ENCODE measurements at places on chromosomes 3 and 15.

DNA sequence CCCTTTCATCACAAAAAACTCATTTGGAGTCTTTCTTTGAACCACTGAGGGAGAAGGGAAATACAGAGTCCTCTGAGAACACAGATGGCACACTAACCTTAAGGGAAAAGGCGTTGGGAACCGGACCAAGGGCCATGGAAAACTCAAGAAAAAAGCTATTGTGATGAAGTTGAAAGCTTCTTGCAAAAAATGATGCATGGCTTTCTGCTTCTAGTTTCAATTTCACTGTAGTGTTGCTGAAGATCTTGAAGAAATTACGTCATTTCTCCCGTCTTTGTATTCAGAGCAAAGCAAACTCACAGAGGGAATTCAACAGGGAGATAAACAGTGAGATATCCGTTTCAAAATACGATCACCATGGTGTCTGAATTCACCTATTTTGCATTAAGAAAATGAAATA, 642.3 kb upstream of the ADAMTS9 start:
- DNase-seq: no peak

DNA sequence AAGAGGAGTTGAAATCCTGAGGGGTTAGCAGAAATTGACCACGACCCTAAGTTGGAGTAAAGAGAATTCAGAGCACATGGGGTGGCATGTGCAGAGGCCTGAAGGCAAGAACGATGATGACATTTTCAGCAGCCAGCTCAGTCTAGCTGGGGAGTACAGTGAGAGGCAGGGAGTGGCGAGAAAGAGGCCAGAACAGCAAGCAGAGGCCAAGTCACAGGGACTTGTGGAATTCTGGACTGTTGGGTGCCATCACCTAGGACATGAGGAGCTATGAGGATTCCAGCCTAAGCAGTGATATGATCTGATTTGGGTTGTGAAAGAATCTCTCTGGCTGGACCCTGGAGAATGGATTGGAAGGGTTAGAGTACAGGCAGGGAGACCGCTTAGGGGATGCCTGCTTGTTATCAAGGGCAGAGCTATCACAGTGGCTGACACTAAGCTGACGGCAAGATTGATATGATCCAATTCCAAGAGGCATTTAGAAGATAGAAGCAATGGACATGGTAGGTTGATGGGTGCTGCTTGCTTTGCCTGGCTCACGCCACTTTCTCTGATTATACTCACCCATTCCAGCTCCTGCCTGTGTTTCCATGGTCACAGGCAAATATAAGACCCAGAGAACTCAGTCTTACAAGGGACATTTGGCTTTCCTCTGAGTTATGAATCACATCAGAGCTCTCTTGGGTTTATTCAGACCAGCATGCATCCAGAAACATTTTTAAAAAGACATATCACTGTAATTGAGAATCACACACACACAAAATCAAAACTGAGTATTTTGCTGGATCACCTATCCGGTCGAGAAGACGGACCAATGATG, 66.4 kb downstream of the LRTM1 start:
- DNase-seq: no peak

- peak; percentile 84 for DNase-seq
Observed at GRCh38 chr3:14451844-14452739, 49.7 kb downstream of the SLC6A6 start.

GRCh38 chr3:34364335-34364734, 565.9 kb downstream of the PDCD6IP start:
- no peak for DNase-seq

DNA sequence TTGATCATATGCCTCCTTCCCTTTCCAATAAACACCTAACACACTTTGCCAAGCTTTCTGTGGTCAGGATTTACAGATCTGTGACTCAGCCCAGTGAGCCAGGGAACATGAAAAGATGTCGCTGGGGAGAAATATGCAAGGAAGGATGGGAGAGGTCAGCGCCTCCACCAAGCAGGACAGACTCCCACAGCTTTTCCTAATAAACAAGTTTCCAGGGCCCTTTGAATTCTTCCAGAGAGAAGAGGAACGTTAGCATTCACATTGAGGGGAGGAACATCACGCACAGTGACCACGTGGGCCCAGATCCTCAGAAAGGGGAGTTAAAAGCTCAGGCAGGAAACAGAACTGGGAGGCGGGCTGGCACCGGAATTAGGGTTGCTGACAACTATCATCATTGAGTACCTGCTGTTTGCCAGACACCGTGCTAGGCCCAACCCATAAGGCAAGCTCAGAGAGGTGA, 33.3 kb upstream of the MRPS22 start:
- peak; percentile 99 for DNase-seq

All from BJ (cell line).